Fibroblast of skin of right biceps (primary cell): ENCODE measurements at places on chromosomes 7 and 10.
A peak's percentile ranks its signal among the peaks of the same experiment; 100 is the strongest.

- DNase-seq = peak; percentile 26
These were observed 6.1 kb downstream of the CHRM2 start for GRCh38 chr7:136874393-136875032.

DNA sequence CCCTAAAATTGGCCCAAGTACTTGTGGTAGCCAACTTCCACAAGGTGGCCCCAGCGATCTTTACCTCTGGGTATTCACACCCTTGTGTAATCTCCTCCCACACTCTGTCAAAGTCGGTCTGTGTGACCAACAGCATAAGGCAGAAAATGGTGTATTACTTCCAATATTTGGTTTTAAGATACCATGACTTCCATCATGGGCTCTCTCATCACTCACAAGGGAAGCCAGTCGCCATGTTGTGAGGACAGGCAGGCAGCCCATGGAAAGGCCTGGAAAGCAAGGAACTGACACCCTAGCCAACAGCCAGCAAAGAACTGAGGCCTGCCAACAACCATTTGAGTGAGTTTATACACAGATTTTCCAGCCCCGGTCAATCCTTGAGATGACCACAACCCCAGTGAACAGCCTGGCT, 91.0 kb upstream of the KMT2E start:
- DNase-seq = peak; percentile 82

GRCh38 chr10:27192284-27192683, 37.1 kb downstream of the MASTL start:
- DNase-seq = peak; percentile 74

DNA sequence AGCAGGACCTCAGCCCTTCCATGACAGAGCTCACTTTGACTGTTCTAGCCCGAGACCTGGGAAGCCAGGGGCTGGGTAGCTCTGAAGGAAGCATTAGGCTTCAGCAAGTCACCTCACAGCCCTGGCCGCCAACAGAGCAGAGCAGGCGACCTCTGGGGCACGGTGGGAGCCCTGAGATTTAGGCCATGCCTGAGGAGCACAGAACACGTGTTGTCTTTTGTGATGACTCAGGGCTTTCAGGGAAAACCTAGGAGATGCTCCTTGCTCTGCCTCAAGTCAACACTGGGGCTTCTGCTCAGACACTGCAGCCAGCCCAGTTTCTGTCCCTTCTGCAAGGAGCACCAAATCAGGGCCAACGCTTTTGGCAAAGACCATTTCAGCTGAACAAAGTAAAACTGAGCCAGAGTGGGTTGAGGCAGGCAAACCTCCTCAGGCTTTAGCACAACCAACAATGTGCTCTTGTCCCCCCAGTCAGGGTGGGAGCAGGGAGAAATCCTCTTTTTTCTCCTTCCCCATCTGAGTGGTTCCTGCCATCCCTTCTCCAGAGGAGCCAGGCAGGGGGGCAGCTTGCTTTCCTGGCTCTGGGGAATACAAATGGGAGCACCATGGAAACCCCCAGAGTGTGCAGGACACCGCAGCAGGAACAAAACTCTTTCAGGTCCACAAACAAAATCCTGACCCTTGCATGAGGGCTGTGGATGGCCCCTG, 14.4 kb downstream of the CAMK2G start:
- DNase-seq = no peak

DNA sequence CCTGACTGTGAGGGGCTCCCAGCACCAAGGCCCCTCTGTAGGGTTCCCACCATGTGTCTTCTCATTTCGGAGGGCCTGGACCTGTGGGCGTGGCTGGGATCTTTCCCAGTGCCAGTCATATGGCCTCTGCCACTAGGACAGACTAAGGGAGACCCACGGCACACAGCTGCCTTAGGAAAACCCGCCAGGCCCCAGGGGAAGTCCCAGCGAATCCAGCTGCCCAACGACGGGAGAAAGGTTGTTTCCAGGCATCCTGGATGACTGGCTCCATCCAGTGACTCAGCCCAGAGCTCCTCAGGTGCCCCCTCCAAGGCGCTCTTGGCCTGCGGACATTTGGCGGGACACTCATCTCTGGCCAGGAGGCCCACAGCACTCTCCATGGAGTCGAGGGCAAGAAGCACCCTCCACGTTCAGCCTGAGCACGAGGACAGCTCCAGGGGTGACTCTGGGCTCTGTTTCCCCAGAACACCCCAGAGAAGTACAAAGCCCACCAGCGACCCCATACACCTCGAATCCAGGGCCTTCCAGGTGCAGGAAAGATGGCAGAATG, 39.9 kb downstream of the PWWP2B start:
- no peak for DNase-seq

GRCh38 chr10:50362547-50363125, 111.3 kb upstream of the ASAH2 start:
- DNase-seq = no peak

GRCh38 chr7:130493275-130493873, 1.5 kb downstream of the MEST start:
- peak; percentile 52 for DNase-seq

GRCh38 chr7:69951458-69951857, 353.2 kb downstream of the AUTS2 start:
- DNase-seq = no peak

- peak; percentile 54 for DNase-seq
These were observed 67.8 kb downstream of the TBX20 start for GRCh38 chr7:35185908-35186731.

- DNase-seq = no peak
These were observed 1217.6 kb upstream of the LRRN3 start for GRCh38 chr7:109873296-109873695.

DNA sequence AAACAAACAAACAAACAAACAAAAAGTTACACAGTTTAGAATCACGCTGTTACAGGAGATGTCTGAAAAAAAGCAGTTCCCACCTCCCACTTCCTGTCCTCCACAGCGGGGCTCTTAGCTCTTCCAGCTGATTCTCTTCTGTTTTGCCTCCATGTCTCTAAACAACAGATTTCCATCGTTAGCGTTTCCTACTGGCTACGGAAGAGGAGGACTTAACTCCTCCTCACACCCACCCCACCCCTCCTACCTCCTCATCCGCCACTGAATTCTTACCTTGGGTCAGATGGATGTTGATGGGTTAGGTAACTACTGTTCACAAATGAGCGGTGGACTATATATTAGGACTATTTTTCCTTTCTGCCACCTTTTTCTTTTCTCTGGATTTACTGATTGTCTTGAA, 36.8 kb upstream of the NUB1 start:
- no peak for DNase-seq

- DNase-seq = no peak
These were observed 224.8 kb downstream of the BBS9 start for GRCh38 chr7:33354201-33354600.

- DNase-seq = no peak
These were observed 28.6 kb upstream of the NDST2 start for GRCh38 chr10:73840056-73840402.

- no peak for DNase-seq
These were observed 91.8 kb upstream of the KCNIP2 start for GRCh38 chr10:101935431-101935830.

GRCh38 chr7:34158368-34159153, 253.2 kb downstream of the BMPER start:
- DNase-seq = peak; percentile 34

DNA sequence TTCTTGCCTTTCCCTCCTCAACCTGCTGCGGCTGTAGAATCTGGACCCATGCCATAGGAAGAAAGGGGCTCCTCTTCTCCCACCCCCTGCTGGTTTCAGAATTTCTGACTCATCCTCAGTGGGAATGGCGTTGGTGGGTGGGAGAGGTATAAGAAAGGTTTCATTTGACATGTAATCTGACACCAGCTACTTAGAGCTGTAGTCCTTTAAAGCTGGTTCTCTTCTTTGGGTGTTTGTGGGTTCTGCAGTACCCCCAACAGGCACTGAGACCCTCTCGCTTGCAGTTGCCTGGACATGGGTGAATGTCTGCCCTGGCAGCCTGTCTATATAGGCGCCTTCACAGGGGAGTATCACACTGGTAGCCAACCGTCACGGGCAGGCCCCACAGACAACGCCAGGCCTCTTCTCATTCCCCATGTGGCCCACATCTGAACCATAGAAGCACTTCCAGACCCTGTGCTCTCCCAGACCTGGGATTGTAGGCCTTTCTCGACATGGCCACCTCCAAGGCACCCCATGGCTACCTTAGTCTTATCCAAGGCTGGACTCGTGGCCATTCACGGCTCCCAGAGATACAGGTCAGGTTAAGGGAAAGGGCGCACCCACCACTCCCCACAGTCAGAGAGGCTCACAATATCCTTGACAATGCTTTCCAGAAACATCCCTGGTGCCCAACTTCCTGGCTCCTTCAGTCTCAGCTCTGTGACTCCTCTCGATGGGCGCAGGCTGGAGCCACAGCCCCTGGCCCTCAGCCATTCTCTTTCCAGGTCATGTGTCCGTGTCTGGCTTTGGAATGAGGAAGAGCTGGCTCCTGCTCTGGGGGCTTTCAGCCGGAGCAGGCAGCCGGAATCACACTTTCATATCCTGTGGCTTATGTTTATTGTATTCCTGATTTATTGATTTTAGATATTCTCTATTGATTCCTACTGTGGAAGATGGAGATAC, 17.5 kb downstream of the ZNF862 start:
- peak; percentile 93 for DNase-seq

GRCh38 chr7:130867039-130867438, 133.0 kb upstream of the KLF14 start:
- DNase-seq = no peak

DNA sequence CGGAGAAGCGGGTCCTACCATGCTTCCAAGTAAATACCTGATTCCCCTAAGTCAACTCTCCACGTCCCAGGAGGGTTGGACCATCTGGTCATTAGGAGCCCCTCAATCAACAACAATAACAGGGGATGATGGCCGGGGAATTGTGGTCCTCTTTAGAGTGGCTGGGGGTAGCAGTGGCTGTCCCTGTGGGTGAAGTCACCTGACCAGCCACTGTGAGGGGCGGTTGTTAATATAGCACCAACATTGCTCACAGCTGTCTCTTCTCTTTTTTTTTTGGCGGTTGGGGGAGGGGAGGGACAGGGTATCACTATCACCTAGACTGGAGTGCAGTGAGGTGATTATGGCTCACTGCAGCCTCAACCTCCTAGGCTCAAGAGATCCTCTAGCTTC, 67.9 kb downstream of the SPDYE5 start:
- DNase-seq = no peak

DNA sequence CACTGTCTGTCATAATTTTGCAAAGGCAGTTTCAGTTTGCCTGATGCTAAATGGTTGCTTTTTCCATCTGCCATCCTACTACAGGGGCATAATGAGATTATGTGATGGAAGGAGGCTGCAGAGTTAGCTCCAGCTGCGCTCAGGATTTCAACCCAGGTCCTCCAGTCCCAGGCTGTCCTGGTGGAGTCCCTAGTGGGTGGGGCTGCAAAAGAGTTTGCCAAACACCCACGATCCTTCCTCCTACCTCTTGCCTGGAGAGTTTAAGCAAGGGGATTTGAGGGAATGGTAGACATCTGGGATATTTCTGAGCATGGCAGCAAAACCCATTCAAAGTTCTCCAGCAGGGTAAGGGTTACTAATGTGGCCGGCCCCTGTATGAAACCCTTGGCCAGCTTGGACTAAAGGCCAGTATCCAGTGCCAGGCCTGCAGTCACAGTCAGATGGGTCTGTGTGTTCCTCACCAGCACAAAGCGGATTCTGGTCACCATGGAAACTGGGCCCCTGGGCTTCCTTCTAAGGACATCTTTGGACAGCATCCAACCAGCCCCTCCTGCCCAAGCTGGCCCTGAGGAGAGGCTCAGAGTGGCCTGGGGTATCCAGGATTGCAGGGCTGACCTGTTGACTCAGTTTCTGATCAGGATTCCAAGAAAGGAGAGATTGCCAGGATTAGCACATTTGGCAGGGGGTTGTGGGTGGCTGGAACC, 42.7 kb upstream of the CHST3 start:
- no peak for DNase-seq

DNA sequence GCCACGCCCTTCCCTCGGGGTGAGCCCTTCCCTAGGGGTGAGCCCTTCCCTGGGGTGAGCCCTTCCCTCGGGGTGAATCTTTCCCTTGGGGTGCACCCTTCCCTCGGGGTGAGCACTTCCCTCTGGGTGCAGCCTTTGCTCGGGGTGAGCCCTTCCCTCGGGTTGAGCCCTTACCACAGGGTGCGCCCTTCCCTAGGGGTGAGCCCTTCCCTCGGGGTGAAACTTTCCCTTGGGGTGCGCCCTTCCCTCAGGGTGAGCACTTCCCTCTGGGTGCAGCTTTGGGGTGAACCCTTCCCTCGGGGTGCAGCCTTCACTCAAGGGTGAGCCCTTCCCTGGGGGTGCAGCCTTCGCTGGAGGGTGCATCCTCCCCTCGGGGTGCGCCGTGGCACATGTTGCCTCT, 34.6 kb upstream of the INSIG1 start:
- no peak for DNase-seq

DNA sequence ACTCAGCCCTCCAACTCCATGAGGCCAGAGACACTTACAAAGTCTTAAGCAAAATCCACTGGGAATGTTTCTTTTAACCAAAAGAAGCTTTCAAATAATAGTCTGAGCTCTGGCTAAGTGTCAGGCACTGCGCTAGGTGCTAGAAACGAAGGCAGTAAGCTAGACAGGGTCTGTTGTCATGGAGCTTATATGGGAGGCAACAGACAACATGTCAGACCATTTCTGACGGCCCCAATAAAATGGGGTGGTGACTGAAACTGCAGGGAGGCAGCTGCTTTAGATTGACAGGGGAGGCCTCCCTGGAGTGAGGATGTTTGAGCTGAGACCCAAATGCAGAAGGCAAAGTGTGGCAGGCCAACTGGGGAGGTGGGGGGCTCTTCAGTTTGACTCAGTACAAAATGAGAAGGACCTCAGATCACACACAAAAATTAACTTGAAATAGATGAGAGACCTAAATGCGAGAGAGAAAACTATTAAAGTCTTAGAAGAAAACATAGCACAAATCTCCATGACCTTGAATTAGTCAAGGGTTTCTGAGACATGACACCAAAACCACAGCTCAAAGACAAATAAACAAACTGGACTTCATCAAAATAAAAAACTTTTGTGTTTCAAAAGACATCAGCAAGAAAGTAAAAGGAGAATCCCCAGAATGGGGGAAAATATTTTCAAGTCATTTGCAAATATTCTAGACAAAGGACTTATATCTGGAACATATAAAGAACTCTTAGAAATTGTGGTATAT, 40.6 kb downstream of the SH3PXD2A start:
- DNase-seq = no peak

GRCh38 chr10:86941426-86941825, 16.0 kb downstream of the MMRN2 start:
- no peak for DNase-seq

DNA sequence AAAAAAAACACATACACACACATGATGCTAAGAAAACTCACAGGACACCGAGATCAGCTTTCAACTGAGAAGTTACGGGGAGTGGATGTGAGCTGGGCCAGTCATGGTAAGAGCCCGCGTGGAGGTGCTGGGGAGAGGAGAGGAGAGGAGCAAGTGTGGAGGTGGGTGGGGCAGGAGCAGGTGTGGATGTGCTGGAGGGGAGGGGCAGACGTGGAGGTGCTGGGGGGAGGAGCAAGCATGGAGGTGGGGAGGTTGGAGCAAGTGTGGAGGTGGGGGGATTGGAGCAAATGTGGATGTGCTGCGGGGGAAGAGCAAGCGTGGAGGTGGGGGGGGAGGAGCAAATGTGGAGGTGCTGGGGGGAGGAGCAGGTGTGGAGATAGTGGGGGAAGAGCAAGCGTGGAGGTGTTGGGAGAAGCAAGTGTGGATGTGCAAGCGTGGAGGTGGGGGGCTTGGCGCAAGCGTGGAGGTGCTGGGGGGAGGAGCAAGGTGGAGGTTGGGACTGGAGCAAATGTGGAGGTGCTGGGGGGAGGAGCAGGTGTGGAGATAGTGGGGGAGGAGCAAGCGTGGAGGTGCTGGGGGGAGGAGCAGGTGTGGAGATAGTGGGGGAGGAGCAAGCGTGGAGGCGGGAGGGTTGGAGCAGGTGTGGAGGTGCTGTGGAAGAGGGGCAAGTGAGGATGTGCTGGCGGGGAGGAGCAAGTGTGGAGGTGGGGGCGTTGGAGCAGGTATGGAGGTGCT, 24.5 kb upstream of the NCAPG2 start:
- DNase-seq = no peak
